ENCODE measurements at places on chromosomes 1 and 21.

DNA sequence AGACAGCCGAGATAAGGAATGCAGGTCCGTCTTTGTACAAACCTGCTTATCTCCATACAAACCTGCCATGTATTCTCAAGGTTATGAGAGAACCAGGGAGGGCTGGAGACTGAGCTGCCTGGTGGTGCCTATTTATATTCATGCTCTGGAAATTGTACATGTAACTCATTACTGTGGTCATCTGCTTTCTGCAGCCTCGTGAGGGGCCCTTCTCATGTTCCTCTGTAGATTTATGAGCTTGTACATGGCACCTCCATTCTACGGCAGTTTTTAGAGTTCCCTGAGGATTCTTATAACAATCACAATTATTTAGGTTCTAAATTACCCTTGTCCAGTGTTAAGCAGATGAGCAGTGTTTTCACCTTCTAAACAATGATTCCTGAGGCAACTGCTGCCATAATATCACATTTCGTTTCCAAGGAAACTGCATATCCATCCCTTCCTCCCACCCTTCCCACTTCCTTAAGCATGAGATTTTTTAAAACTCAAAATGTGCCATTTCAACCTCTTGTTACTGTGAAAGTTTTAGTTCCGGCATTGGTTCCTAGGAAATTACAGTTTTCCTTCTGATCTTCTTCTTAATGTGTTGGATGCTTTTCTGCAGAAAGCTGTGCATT is 112.1 kb downstream of the ST6GALNAC3 start:
- no peak for DNase-seq

DNA sequence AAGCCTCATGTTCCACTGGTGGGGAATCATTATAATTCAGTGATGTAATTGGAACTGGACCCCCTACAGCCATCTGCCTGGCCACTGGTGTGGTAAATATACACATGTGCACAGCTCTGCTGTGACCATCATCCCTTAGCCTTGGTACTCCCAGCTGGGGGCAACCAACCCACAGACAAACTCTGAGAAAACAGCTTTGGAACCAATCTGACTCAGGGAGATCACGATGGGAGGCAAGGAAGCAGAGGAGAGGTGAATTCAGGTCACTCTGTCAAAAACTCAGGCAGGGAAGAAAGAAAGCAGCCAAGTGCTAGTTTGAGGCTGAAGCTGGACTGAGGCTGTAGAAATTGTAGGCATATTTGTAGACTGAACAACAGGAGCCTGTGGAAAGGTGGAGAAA is 197.8 kb upstream of the GALNT2 start:
- DNase-seq: no peak

GRCh38 chr21:31730712-31731055 is 1.2 kb downstream of the SCAF4 start:
- DNase-seq: no peak

DNA sequence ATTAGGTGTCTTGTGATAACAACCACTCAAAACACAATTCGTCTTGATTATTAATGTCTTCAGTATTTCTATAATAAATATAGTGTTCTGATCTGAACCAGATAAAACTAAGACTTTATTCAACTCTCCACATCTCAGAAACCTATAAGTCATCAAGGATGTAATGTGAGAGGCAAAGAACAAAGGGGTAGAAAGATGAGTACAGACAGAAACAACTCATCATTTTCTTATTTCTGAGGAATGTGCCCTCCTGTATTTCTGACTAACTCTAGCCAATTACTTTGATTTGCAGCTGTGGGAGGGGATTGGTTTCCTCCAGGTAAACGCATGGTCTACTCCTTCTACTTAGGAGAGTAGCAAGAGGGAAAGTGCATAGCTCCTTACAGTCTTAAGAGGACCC is 73.7 kb upstream of the ST6GALNAC5 start:
- DNase-seq: no peak

DNA sequence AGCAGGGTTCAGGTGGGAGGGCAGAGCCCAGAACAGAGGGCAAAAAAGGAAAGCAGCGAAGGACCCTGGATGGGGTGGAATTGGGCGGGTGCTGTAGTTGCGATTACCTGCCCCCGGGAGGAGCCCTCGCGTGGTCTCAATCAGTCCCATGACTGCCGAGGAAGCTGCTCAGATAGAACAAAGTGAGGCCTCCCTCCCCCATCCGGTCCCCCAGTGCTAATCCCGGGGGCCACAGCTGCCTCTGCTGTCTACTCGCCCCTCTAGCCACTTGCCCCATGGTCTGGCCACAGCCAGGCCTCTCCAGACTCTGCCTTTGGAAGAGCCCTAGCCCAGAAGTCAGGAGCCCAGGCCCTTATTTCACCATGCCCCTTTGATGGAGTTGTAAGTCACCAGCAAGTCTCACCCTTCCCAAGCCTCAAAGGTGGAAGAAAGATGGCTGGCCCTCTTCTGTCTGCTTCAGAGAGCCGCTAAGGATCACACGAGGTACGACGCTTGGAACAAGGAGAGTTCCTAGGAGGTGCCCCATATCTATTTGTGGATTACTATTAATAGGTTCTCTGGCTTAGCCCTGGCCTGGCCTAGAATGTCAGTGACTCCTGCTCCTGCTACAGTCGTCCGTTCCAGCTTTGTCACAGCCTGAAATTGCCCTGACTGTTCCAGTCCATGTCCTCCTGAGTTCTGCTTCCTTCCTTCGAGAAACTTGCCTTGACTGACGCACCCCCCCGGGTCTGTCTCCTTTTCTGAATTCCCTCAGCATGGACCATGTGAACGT is 16.4 kb downstream of the ECHDC2 start:
- peak; percentile 39 for DNase-seq

DNA sequence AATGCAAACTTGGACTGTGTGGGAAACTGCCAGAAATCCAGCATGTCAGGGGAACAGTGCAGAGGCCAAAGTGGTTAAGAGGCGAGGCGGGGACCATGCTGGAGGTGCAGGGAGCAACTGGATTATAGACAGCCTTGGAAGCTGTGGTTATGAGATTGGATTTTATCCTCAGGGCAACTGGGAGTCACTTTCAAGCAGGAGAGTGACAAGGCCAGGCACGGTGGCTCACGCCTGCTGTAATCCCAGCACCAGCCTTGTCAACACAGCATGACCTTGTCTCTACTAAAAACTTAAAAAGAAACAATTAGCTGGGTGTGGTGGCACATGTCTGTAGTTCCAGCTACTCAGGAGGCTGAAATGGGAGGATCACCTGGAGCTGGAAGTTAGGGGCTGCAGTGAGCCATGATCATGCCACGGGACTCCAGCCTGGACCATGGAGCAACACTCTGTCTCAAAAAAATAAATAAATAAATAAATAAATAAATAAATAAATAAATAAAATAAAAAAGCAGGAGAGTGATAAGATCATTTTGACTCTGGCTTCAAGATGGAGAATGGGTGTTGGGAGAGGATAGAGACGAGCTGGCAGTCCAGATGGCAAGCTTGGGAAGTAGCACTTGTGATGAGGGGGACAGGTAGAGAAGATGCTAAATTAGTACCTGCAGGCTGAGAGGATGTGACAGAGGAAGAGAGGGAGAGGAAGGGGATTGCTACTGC is 3.5 kb downstream of the HAPLN2 start:
- DNase-seq: no peak

DNA sequence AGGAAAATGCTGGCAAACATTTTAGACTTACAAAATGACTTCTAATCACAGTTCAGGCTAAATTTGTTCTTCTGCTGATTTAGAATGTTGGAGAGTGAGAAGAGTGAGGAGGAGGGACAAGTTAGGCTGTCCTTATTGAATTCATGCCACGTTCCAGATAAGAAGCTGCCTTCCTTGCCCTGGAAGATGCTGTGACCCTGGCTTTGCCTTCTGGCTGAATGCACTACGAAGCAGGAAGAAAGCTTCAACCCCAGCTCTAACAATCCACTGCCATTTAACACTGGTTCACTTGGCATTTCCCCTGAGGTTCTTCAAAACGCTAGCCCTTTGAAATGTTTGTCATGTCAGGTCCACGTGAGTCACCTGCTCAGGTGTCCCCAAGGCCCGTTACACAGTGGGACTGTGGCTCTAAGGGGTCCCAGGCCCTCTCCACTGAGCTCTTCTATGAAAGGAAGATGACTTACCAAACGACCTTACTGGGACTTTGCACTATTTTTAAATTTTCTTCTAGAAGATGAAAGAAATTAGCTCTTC is 30.0 kb upstream of the LRRC8C start:
- DNase-seq: peak; percentile 38

DNA sequence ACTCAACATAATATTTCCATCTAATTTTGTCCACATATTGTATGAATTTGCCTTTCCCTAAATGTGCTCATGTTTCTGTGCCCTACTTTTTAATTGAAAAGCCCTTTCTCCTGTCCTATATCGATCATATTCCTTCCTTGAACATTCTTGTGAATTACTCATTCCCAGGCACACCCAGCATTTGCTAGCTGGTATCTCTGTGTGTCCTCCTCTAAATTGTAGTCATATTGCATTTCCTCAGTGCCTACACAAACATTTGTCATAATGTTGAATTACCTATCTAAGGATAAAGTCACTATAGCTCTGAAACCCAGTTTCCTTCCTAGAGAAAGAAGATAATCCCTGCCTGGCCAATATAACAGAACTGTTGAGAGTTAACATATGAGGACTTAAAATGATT is 39.6 kb upstream of the TBX15 start:
- DNase-seq: no peak

Data from activated naive CD4-positive, alpha-beta T cell treated with anti-CD3 and anti-CD28 coated beads, Interleukin-2, amount 50 U/mL, for 16 hours (primary cell).